Heart left ventricle (tissue), 16 donors: ENCODE measurements at places on chromosomes 13 and 19. TPM values are rescaled to one million over a fixed set of nuclear protein-coding genes. Genes with fewer than 3 reads are reported as not detected.

The LGALS14 gene
- polyA plus RNA-seq = not detected

The MBD3L2 gene
- polyA plus RNA-seq = not detected

The DACT3 gene
- polyA plus RNA-seq = 2.4 TPM

The ZNF497 gene
- 0.08 TPM for polyA plus RNA-seq

The RUBCNL gene
- 0.42 TPM for polyA plus RNA-seq

The ZNF708 gene
- polyA plus RNA-seq = 3.4 TPM

The UBL5 gene
- 592 TPM for polyA plus RNA-seq

The CACNG8 gene
- 0.15 TPM for polyA plus RNA-seq

The ZNF470 gene
- polyA plus RNA-seq = 7.1 TPM

The PABPC3 gene
- not detected for polyA plus RNA-seq

The ELSPBP1 gene
- polyA plus RNA-seq = not detected

The KCNRG gene
- 0.29 TPM for polyA plus RNA-seq

The LATS2 gene
- 22.9 TPM for polyA plus RNA-seq

The WDR88 gene
- polyA plus RNA-seq = not detected

The S1PR5 gene
- 0.10 TPM for polyA plus RNA-seq

The ZNF709 gene
- polyA plus RNA-seq = 1.3 TPM

The RNF17 gene
- 0.17 TPM for polyA plus RNA-seq

The OR10H1 gene
- polyA plus RNA-seq = not detected

The CALR3 gene
- polyA plus RNA-seq = not detected

The MUC16 gene
- not detected for polyA plus RNA-seq

The HSPB6 gene
- polyA plus RNA-seq = 457 TPM

The PCDH20 gene
- 0.34 TPM for polyA plus RNA-seq

The FCAR gene
- 0.36 TPM for polyA plus RNA-seq

The IGFLR1 gene
- polyA plus RNA-seq = 10.8 TPM

The PPFIA3 gene
- 12.8 TPM for polyA plus RNA-seq

The ZNF224 gene
- 11.8 TPM for polyA plus RNA-seq

The INSL3 gene
- not detected for polyA plus RNA-seq

The TRAPPC6A gene
- 12.3 TPM for polyA plus RNA-seq
